ENCODE measurements at places on chromosomes 12 and 14.

DNA sequence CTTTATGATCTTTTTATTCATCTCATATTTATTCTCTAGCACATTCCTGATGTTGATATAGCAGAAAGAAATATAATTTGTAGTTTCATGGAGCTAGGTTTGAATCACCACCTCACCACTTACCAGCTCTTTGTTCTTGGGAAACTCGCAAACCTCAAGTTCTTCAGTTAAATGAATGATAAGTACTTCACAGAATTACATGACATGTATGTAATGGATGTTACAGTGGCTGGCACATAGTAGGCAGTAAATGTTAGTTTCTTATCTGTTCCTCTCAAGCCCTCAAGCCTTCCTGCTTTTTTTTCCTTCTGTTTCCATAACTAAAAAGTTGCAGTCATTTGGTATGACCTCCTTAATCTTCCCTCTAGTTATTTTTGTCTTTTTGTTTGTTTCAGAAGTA, 54.9 kb downstream of the SPATS2 start:
- no peak for DNase-seq

- DNase-seq: no peak
Measured at GRCh38 chr14:53017837-53018236, 67.0 kb upstream of the FERMT2 start.

- peak; percentile 1 for DNase-seq
Measured at GRCh38 chr14:43735932-43736331, 771.2 kb downstream of the FSCB start.

- DNase-seq: no peak
Measured at GRCh38 chr12:130286041-130286440, 51.6 kb upstream of the PIWIL1 start.

- no peak for DNase-seq
Measured at GRCh38 chr14:68407825-68408224, 385.0 kb downstream of the ZFP36L1 start.

- no peak for DNase-seq
Measured at GRCh38 chr12:102512523-102512922, 32.2 kb upstream of the IGF1 start.

DNA sequence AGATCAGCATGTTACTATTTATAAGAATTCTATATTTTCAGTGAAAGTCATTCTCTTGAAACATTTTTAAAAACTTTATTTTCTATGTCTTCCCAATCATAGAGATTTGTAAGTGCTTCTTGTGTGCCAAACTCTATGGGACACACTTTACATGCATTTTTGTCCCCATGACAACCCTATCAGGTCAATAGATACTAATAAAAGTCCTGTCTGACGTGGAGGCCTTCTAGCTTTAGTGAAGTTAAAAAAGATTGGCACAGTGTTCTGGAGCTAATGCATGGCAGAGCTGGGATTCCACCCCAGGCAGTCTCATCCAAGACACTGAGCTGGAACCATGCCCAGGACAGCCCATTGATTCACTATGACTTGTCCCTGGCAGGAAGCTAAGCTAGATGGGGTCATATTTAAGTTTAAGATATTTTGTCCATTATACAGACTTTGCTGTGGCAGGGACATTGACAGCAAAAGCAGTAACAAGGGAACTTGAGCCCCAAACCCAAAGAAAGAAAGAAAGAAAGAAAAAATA, 28.1 kb downstream of the TTC6 start:
- peak; percentile 15 for DNase-seq

GRCh38 chr12:11059784-11060183, 2.3 kb downstream of the TAS2R46 start:
- no peak for DNase-seq

DNA sequence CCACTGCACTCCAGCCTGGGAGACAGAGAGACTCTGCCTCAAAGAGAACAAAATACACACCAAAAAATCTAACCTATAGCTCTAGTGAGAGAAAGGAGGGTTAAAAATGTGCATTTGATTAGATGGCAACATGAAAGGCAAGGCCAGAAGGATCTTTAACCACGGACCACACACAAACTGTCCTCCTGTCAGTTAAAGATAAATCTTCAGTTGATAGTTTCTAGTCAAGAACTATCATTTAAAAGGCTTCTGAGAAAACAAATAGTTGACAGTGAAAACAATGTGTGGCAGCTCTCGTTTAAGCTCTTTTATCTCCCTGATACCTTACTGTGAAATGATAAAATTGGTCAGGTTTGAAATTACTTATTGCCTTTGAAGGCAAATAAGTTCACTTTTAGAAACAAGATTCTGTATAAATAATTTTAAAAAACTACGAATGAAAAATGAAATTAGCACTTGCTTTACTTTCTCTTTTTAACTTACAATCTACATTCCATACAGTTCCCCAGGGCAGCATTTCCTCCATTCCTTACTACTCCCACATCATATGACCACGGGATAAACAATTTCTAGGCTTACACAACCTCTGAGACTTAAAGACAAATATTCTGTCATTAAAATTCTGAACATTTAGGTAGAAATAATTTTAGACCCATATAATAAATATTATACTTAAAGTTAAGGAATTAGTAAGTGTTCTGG, 71.4 kb upstream of the GNPNAT1 start:
- DNase-seq: peak; percentile 65

DNA sequence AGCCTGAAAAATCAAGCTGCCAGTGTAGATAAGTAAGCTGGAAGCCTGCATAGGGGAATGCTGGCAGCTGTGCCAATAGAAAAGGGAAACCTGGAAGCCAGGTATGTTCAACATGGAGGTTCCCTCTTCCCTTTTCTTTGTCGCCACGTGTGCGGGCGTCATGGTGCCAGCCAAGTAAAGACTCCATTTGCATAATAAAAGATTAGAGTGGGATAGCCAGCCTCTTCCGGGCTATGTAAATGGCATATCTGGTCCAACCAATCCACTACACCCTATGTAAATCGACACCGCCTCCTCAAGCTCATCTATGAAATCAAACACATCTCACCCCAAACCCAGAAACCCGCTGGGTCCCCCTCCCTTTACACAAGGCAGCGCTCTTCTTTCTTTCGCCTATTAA, 5.6 kb upstream of the ADGRD1 start:
- DNase-seq: no peak

DNA sequence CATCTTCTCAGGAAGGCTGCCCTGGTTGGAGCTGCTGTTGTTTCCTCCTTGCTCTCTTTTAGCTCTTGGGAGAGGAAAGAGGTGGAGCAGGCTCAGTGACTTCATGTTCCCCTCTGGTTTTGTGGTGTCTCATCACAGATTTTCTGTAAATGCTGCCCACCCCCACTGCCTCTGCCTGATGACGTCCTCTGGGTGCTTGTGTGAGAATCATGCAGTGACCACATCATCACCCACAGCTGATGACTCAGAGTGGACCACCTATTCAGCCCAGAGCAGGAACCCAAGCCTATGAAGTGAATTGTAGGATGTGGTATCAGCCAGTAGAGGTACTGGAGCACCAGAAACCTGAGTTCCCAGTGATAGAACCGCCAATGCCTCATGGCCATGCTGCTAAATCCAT, at the start of gene GZMB:
Gene GZMB (minus strand): TSS at position 33 of the 400 bp plus-strand sequence. CDS start 30 bp downstream, at position 3.
- no peak for DNase-seq

- DNase-seq: no peak
Measured at GRCh38 chr14:68527329-68527851, 265.5 kb downstream of the ZFP36L1 start.

DNA sequence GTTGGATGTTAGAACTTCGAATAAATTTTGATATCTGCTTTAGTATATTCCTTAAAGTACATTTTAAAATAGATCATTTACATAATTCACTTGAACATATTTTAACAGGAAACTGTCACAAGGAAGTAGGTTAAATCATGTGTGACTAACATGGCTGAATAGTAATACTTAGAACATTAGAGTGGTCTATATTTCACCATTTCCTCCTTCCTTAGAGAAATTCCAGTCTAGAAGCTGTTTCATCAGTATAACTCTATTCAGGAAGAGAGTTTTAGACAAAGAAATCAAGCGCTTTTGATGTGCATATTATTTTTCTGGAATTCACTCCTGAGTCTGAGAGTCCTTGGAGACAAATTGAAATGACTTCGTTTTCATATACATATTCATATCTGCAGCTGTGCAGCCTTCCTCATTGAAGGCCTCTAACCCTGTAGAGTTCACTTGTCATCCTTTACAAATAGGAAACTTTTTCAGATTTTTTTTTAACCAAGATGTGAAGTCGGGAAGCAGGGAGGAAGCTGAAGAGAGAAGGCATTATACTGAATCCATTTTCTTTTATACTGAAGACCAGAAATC, 28.4 kb downstream of the IRAK3 start:
- no peak for DNase-seq

DNA sequence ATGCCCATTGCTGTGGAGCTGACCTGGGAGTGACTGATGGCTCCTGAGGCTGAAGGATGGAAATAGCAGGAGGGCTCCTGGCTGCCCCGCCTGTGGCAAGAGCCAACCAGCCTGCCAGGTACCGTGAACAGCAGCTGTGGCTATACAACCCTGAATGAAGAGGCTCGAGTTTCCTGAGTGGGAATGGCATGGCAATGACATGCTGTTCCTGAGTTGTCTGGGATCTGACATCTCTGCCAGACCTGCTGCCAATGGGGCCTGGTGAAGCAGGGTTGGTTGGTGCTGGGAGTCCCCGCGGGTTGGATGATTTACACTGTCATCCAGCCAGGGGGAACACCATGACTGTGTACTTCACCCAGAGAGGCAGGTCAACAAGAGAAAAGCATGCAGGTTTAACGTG, 31.8 kb upstream of the LRRC10 start:
- DNase-seq: no peak

DNA sequence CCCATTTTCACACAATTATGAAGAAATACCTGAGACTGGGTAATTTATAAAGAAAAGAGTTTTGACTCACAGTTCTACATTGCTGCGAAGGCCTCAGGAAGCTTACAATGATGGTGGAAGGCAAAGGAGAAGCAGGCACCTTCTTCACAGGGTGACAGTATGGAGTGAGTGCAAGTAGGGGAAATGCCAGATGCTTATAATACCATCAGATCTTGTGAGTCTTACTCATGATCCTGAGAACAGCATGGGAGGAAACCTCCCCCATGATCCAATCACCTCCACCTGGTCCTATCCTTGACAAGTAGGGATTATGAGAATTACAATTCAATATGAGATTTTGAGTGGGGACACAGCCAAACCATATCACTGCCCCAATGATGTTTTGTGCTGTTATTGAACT, 189.3 kb upstream of the CRY1 start:
- no peak for DNase-seq

- DNase-seq: no peak
Measured at GRCh38 chr12:68477261-68477772, 133.4 kb upstream of the RAP1B start.

- no peak for DNase-seq
Measured at GRCh38 chr14:30889244-30889594, 14.9 kb downstream of the COCH start.

All from HTR-8/SVneo (cell line).